ENCODE measurements at places on chromosomes 6 and 20.
A peak's percentile ranks its signal among the peaks of the same experiment; 100 is the strongest.

- DNase-seq = no peak
Measured at GRCh38 chr6:33813990-33814985, 10.5 kb upstream of the MLN start.

DNA sequence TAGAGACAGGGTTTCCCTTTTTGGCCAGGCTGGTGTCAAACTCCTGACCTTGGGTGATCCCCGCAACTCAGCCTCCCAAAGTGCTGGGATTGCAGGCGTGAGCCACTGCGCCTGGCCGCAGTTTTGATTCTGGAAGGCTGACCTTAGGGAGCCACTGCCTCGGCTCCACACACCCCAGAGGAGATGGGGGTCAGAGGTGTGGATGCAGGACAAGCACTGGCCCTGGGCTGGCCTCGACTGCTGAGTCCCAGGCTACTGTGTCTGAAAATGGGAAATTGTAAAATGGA is 1.5 kb downstream of the ZBP1 start:
- no peak for DNase-seq

- DNase-seq = peak; percentile 73
Measured at GRCh38 chr6:33391922-33392594, 435 bp downstream of the KIFC1 start.

- DNase-seq = no peak
Measured at GRCh38 chr20:17990278-17990972, 21.6 kb downstream of the MGME1 start.

- DNase-seq = no peak
Measured at GRCh38 chr6:112360498-112360897, 13.4 kb downstream of the RFPL4B start.

Measured in stimulated activated CD8-positive, alpha-beta memory T cell treated with anti-CD3 and anti-CD28 coated beads, Interleukin-4, amount 100 ng/mL, for 48 hours (primary cell).